A172 (cell line): ENCODE measurements at places on chromosomes 1 and 21. TPM values are rescaled to one million over a fixed set of nuclear protein-coding genes. Genes with fewer than 3 reads are reported as not detected.

DNA sequence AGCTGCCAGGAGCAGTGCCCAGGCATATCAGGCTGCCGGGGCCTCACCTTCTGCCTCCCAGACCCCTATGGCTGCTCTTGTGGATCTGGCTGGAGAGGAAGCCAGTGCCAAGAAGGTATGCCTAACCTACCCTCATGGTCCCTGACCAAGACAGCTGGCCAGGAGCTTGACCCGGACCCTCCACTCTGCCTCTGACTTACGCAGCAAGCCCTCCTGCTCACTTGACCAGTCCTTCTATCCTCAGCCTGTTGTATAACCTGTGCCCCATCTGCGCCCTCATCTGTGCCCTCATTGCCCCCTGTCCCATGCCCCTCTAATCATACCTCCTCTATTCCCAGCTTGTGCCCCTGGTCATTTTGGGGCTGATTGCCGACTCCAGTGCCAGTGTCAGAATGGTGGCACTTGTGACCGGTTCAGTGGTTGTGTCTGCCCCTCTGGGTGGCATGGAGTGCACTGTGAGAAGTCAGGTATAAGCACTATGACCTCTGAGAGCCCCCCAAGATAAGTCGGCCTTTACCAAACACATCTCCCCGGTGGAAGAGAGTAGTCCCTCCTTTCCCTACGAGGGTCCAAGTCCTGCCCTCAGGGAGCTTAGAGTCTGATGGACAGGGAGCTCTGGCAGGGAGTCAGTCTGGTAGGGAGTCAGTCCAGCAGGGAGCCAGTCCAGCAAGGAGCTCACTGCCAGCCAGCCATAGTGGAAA lies 6.8 kb downstream of the TIE1 start:
- DNase-seq, result no peak

- no peak for DNase-seq
Measured at GRCh38 chr1:64184003-64184440, 19.4 kb upstream of the UBE2U start.

- peak; percentile 20 for DNase-seq
Measured at GRCh38 chr1:10598389-10598702, 123.6 kb downstream of the PEX14 start.

DNA sequence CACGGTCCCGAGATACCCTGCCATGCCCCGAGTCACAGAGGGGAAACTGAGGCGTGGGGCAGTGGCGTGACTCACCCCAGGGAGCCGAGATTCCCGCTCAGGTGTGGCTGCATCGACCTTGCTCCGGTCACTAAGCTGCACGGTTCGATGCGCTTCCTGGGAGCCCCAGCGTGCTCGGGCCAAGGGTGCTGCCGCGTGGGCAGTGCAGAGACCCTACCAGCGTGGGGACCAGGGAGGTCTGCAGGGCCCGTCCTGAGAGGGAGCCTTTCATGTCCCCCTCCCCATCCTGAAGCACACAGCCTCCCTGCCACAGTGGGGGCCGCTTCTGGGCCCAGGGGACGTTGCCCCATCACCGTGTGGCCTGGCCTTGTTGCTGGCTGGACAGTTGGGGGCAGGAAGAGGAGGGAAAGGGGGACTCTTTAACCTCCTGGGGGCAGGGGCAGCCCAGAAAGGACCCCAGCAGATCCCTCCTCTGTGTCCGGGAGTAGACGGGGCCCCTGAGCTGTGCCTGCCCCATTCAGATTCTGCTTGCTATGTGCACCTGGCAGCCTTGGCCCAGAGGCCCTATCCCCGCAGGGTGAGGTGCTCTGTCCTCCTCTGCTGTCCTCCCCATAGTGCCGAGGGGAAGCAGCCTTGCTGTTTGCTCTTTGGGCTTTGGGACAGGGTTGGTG lies 52.3 kb downstream of the COL18A1 start:
- no peak for DNase-seq

DNA sequence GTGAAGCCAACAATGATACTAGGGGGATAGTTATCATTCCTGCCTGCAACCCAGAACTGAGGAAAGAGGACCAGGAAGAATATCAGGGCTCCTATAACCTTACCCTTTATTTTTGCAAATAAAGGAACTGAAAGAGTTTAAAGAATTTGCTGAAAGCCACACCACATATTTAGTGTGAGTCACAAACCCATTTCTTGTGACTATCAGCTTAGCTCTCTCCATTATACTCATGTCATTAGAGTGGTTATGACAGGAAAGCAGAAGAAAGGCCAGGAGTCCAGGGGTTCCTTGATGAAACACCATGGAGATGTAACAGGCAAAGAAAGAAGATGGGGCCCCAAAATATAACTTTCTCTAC lies 141.1 kb upstream of the SAMSN1 start:
- no peak for DNase-seq

- DNase-seq, result peak; percentile 0
Measured at GRCh38 chr1:28926629-28927265, 12.4 kb downstream of the EPB41 start.

DNA sequence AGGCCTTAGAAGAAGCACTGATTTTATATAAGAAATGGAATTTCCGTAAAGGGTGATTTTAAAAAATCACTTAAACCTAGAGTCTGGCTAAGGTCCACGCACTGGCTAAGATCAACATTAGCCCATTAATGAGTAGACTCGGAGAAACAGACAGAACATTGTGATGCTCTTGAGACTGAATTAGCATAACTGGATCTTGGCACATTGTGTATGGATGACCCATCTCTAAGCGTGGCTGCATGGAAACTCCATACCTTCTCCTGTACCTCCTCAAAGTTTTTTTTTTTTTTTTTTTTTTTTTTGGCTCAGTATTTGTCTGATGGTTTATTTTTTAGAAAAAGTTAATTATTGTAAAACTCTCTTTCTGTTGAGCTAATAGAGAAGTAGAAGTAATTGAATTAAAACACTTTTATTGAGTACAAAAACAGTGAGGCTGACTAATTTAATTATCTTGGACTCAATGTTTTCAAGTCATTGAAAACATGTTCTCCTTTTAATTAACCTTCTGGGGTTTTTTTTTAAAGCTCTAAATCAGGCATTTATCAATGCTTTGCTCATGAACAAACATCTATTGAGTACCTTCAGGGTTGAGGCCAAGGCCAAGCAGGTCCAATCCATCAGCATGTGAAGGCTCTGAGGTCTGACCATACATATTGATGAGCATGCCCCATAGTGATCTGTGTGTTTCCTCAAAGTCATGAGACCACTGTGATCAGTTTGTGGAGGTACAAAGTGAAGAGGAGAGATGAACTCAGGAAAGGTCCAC lies 74.0 kb downstream of the TLR5 start:
- no peak for DNase-seq

DNA sequence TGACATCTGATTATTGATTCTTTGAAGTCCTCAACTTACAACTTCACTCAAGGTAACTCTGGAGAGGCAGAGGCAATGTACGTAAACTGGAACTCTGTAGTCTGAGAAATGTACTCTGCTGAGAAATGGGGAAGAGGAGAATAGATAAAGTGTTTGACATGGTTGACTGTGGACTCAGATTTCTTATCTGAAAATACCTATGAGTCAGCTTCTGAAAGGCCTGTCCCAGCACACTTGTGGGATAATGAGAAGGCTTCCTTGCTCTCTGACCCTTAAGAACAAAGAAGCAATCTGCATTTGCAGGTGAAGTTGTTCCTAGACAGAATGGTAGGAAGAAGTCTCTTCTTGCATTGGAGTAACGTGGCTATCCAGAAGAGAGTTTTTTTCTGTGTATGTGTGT lies 1573.5 kb downstream of the BRINP3 start:
- peak; percentile 66 for DNase-seq

GRCh38 chr1:114253900-114254299 lies 100.2 kb upstream of the SYT6 start:
- no peak for DNase-seq

DNA sequence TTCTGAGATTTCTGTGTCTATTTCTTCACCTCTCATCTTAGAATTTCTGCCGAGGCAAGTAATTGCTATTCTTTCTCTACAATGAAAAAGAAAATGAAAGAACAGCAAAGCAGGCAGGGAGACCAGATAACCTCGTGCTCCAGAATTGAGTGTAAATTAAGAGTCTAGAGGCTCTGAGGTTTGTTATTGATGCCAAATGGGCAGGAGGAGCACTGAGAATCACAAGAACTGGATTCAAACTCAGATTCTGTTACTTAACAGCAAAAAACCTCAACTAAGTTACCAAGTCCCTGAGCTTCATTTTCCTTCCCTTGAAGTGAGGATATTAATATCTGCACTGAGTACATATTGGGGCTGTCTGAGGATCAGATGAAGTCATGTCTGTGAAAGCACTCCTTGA lies 5.5 kb upstream of the DDR2 start:
- DNase-seq, result no peak

GRCh38 chr1:196690582-196690981 lies 38.7 kb downstream of the CFH start:
- peak; percentile 18 for DNase-seq

DNA sequence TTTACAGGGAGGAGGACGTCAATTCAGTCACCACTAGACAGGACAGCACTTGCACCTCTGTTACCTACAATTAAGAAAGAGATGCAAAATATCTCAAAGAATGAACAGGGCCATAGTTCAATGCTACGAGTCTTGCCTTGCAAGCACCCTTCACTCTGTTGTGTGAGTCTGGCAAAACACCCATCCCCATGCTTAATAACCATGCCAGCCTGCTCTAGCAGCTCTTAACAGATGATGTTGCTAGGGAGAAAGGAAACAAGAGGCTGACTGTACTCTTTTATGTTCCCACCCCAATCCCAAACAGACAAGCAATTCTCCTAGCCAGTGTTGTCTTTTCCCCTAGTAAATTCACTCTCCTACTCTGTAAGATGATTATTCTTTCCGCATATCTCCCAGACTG lies 5.3 kb downstream of the CBR1 start:
- DNase-seq, result no peak

GRCh38 chr1:18572022-18572880 lies 58.4 kb upstream of the PAX7 start:
- no peak for DNase-seq

GRCh38 chr1:235708390-235708962 lies 58.9 kb upstream of the GNG4 start:
- peak; percentile 91 for DNase-seq

DNA sequence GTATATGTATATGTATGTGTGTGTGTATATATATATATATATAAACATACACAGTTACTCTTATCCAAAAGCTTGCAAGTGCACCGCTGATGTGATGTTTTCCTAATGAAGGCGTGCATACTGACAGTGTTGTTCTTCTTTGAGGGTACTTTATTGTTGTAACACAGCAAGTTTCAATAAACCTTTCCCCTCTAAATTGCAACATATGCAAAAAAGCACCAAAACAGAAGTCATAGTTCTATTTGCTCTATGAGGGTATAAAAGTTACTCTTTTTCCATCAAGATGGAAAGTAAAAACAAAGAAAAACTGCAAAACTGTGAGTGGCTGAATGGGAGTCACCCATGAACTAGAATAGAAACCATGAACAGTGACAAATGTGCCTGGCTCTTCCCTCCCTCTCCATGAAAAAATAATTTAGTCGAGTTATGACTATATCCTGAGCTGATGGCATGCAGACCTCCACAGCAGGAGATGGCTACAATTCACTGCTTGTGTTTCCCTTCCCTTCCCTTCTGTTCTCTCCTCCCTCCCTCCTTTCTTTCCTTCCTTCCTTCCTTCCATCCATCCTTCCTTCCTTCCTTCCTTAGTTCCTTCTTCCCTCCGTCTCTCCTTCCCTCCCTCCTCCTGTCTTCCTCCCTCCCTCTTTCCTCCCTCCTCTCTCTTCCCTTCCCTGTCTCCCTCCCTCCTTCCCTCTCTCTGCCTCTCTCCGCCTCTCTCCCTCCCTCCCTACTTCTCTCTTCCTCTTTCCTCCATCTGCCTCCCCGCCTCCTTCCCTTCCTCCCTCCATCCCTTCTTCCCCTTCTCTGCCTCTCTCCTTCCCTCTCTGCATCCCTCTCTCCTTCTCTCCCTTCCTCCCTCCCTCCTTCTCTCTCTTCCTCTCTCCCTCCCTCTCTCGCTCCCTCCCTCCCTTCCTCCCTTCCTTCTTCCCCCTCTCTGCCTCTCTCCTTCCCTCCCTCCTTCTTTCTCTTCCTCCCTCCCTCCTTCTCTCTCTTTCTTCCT lies 220.7 kb upstream of the POU3F1 start:
- no peak for DNase-seq

GRCh38 chr1:75632350-75632949 lies 21.5 kb upstream of the SLC44A5 start:
- no peak for DNase-seq

- DNase-seq, result no peak
Measured at GRCh38 chr1:26017606-26018005, 4.0 kb upstream of the EXTL1 start.

DNA sequence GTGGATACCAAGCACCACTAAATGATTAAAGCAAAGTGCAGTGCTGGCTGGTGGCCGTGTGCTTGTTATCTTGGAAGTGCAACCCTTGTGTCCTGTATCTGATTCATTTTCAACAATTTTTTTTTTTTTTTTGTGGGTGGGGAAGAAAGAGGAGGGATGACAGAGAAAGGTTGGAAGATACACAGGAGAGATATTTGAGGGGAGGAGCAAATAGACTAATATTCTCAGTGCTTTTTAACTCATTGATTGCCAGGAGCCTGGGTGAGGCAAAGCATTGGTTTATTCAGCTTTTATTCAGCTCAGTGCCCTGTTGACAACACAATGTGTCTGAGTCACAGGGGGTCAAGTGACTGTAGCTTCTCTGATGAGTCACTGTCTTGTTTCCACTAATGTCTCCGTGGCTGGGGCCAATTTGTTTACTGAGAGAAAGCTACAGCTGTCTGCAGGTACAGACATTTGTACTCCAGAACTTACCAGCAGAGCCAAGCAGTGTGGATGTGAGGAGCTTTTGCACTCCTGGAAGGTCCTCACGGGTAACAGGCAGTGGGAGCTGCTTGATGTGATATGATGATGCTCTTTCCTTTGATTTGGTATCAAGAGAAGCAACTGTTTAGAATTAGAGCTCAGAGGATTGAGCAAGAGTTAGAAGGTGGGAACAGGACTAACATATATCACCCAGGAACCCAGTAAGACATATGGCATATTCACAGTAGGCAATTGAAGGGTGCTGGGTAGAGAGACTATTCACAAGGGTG lies 23.6 kb upstream of the DNM3 start:
- peak; percentile 92 for DNase-seq

DNA sequence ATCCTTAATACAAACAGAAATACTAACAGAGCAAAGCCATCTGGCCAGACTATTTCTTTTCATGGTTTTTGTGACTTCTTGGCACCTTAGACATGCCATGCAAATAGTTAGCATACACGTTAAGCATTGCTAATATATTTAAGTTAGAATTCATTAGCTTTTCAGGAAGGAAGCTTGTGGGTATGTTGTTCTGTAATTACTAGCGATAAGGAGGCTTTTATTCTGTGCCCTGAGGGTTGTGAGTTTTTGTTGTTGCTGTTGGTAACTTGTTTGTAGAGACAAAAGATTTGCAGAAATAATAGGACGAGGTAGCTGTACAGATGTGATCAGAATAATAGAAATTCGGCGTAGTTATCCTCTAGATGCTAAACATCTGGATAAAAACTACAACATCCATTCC lies 305.3 kb downstream of the TM2D1 start:
- DNase-seq, result no peak

- no peak for DNase-seq
Measured at GRCh38 chr1:93076268-93076667, 2.8 kb upstream of the MTF2 start.

The HMGCS2 gene
- total RNA-seq, result not detected in 2 replicates

The MASP2 gene
- total RNA-seq, result 0.43 TPM in 1 of 2 replicates, not detected in the other

The LCE1A gene
- total RNA-seq, result not detected in 2 replicates

The CEP350 gene
- 30.3 and 46.0 TPM in 2 replicates for total RNA-seq

The UMODL1 gene
- not detected in 2 replicates for total RNA-seq

The TRIM67 gene
- total RNA-seq, result 0.02 and 0.05 TPM in 2 replicates

The CFHR3 gene
- 0.03 and 0.38 TPM in 2 replicates for total RNA-seq
